GM04504 (cell line): ENCODE measurements at places on chromosomes 12 and 14.
A peak's percentile ranks its signal among the peaks of the same experiment; 100 is the strongest.

- no peak for DNase-seq
Measured at GRCh38 chr12:46548605-46549071, 176.1 kb upstream of the SLC38A2 start.

DNA sequence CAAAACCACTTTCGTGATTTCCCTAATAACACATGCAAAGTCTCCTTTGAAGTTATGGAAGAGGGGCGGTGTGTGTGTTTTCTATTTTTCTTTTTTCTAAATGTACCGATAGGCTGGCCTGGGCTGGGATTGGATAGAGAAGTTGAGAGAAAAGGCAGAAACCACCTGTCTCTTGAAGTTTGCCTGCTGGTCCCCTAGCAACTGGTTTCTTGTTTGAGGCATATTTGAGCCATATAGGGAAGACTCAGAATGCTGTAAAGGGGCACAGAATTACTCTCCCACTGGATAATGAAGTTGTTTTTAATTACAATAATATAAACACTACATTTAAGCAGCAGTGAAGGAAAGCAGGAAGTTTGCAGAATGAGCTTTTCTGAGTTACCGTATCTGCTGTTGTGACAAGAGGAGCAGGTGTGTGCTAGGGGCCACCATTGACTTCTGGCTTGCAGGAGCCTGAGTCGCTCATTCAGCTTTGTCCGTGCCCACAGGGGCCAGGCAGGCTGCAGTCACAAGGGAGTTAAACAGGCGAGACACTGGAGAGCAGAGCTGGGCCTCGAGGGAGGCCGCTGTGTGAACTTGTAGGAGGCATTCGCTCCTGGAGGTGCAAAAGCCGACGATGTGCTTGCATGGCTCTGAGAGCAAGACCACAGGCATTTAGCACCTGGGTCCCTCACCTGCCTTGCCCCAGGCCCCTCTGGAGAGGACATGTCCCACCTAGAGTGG lies 173.8 kb upstream of the RGS6 start:
- no peak for DNase-seq

- no peak for DNase-seq
Measured at GRCh38 chr12:113825705-113826104, 140.4 kb downstream of the RBM19 start.

DNA sequence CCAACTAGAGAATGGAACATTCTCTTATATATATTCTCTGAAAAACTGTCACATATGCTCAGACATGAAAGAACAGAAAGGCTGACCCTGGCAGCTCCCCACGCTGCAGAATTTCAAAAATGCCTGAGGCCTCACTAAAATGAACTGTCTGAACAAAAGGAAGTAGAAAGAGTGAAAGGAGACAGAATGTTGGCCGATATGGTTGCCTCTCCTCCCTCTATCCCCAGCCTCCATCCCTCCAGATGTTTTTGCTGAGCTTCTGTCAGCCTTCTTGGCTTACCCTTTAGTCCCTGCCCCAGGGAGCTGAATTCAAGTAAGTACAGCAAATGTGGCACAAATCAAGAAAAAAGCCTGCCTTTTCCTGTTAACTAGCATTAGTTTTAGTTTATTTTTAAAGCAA lies 6.9 kb downstream of the SMCO2 start:
- no peak for DNase-seq

DNA sequence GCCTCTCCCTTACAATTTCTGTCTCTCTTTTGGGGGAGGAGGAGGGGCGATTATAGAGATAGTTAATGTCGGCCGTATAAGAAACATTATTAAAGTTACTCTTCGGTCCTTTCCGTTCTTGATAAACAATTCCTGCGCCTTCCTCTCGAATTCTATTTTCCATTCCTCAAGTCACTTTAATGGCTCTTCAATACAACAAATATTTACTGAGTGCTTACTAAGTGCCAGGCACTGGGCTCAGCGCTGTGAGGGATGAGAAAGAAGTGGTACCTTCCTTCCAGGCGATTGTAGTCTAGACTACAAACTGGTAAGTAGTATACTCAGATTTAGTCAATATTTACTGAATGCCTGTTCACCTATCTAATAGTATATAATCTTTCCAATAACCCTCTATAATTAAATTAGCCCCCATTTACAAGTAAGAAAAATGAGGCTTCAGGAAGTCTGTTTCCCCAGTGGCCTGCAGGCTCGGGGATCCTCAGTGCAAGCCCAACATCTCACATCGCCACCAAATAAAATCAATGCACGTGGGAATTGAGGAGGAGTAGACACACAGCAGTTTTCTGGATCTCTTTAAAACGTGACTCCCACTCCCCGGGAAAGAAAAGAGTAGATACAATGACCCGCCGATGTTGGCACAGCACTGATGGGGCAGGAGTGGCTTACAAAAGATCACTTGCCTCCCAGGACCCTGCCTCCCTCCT lies 589 bp upstream of the ZNF219 start:
- DNase-seq, result no peak

DNA sequence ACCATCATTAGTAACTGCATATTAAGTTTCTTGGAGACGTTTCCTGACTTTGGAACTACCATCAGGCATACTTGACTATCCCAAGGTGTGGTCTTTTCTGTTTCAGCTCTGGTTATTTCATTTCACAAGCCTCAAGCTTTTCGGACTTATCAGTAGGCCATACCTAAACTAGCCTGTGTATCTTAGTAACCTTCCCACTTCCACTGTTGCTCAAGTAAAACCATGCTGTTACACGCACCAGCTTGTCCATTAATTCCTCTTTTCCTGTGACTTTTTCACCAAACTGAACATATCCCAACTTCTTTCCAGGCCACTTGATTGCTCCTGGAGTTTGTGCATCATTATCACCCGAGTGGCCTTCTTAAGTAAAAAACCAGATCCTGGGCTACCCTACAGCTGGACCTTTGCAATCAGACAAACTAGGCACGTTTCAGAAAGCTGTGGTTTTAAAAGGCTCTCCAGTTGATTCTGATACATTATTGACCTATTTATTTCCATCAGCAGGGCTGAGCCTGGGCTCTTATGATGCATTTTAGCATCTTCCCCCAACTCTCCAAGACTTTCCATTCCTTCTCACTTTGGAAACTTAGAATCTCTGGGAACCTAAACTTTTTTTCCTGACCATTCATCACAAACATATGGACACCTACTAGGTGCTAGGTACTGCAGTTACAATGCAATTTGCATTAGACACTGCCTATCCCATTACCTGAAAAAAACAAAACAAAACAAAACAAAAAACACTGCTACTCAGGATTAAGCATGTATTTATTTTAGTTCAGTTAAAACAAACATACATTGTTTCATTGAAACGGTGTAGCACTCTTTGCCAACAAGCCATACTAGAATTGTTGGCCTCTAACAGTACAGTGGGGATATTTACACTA lies 14.9 kb downstream of the SLC38A2 start:
- peak; percentile 73 for DNase-seq
